ENCODE measurements at places on chromosomes 2 and 18.

- DNase-seq = no peak
These were observed 11.4 kb upstream of the SRBD1 start for GRCh38 chr2:45622336-45623075.

DNA sequence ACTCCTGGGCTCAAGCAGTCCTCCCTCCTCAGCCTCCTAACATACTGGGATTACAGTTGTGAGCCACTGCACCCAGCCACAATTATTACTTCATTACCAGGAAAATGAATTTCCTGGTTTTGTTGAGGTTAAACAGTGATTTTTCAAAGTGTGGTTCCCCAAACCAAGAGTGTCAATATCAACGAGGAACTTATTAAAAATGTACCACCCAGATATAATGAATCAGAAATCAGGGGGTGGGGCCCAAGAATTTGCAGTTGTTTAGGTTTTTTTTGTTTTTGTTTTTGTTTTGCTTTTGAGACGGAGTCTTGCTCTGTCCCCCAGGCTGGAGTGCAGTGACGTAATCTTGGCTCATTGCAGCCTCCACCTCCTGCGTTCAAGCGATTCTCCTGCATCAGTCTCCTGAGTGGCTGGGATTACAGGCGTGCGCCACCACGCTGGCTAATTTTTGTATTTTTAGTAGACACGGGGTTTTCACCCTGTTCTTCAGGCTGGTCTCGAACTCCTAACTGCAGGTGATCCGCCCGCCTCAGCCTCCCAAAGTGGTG, 94.1 kb downstream of the WDSUB1 start:
- no peak for DNase-seq

DNA sequence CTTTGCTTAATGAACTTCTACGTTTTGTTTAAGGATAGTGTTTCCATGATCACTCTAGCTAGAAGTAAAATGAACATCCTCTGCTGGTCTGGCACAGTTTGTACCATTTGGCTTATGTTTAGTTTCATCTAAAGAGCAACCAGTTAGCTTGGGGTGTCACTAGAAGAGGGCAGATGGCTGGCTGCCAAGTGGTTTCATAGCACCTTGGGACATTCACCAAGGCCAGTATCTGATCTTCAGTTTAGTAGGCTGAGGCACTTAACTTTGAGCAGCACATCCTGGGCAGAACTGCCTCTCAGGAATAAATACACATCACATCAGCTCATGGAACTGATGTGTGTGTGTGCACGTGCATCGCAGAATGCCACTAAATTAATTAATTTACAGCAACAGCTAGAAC, 68.4 kb downstream of the NXPH2 start:
- DNase-seq = no peak

- peak; percentile 21 for DNase-seq
These were observed 27.4 kb downstream of the HPCAL1 start for GRCh38 chr2:10329880-10330699.

GRCh38 chr2:28233164-28233676, 159.4 kb upstream of the FOSL2 start:
- DNase-seq = no peak

DNA sequence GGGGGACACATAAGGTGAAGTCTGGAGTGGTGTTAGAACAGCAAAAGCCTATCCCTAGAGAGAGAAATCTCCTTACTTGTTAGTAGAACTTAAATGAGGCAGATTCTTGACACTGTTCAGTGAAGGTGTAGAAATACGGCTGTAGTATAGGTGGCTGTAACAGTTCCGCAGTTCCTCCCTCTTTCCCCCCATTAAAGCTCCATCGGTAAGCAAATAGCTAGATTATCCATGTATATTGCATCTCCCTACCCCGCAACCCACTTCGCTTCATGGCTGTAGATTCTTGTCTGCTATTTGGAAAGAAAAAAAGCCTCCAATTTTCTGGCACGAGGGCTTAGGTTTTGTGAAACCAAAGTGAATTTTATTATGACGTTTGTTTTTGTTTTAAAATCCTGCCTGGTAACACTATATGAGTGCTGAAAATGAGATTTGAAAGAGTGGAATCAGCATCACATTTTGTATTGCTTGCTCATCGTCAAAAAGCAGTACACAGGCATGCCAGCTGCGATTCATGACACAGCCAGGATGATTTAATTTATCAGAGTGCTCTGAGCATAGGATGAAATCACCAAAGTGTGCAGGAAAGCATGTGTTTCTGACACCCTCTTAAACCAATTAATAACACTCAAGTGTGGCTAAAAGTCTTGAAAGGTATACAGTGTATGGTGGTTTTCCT, 1.4 kb downstream of the FAM171B start:
- DNase-seq = peak; percentile 25

- no peak for DNase-seq
These were observed 183.0 kb downstream of the MYO5B start for GRCh38 chr18:50011813-50012435.

DNA sequence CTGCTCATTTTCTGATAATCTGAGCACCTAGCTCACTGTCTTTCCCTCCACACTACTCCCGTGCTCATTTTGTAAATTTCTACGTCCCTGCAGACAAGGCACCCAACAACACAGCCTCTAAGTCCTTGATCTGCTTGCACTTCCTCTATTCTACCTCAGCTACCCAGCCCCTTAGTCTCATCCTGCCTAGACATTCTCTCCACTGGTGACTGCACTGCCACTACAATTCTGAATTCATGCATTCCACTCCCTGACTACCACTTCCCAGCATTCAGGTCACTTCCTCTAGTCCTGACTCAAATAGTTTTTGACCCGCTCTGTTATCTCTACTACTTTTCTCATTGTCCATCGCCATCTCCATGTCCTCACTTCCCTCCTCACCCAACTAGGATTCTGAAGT, 155.7 kb downstream of the DYM start:
- no peak for DNase-seq

- DNase-seq = no peak
These were observed 28.7 kb downstream of the CYP26B1 start for GRCh38 chr2:72118951-72119350.

GRCh38 chr18:48033790-48034650, 103.6 kb upstream of the SMAD2 start:
- no peak for DNase-seq

DNA sequence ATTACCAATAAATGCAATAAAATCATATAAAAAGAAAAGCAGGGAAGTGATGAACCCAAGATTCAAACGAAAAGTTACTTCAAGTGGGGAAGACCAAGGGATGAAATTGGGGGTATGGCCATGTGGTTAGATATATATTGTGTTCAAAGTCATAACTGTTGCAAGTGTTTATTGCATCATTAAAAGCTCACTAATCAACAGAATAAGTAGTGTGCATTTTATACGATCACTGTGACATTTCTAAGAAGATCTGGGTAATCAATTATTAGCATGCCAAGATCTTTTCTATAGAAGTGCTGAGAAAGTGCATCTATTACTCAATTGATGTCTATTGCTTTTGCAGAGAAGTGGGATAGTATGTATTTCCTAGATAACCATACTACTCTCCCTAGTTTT, 52.9 kb downstream of the VSNL1 start:
- no peak for DNase-seq

DNA sequence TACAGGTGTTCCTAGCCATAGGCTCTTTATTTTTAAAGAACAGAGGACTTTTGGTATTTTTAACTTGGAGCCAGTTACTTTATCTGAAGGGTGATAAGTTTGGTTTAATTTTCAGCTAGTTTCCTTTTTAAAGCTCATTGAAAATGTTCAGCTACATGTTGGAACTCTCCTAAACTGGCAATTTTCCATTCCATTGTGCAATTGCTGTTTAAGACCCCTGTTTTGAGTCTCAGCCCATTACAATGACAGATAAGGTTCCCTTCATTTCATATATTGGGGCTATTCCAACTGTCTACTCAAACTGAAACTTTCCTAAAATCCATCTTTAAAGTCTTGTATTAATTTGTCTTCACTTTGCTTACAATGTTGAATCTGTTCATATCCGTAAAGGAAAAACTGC, 11.6 kb downstream of the MAIP1 start:
- no peak for DNase-seq

DNA sequence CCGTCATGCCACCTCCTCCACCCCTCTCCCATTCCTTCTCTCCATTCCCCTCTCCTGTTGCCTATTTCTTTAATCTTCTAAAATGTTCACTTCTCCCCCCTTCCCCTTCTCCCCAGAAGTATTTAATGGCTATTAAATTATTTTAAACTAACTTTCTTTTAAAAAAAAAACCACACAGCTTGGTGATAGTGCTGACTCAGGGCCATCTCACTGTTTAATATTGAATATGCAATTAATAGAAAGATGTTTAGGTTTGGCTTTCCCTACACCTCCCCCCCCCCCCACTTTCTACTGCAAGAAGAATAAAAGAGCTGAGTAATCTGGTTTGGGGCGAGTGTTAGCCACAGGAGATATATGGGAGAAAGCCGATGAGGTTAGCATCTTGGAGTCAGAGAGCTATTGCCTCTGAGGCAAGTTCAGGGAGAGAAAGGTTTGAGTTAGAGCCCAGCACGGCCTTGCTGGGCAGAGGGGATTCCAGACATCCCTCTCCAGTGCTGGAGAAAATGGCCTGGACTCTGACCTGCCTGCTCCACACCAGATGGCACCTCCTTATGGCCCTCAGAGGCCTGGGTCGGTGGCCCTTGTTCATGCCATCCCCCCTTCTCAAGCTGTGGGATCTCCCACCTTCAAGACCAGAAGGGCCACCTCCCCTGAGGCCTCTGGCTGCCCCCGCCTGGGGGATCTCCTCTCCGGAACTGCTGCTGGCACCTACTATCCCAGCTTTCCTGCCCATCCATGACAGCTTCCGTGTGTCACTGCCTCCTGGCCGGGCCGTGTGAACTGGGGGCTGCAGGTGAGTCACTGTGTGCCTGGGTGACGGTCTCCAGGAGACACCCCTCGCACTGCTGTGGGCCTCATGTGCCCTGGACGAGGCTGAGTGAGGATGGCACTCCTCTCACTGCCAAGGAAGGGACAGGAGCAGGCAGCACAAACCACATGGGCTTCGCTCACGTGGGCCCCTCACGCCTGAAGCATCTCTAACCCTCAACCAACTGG, 246.9 kb downstream of the CELF4 start:
- no peak for DNase-seq

- peak; percentile 50 for DNase-seq
These were observed 97.8 kb downstream of the B3GNT2 start for GRCh38 chr2:62293490-62294271.

Measured in KBM-7 (cell line).